Right hindlimb (tissue), 1 donor: ENCODE measurements at places on chromosomes 3 and 15.

GRCh38 chr15:25436707-25437106, 2.1 kb downstream of the UBE3A start:
- DNase-seq, result no peak

DNA sequence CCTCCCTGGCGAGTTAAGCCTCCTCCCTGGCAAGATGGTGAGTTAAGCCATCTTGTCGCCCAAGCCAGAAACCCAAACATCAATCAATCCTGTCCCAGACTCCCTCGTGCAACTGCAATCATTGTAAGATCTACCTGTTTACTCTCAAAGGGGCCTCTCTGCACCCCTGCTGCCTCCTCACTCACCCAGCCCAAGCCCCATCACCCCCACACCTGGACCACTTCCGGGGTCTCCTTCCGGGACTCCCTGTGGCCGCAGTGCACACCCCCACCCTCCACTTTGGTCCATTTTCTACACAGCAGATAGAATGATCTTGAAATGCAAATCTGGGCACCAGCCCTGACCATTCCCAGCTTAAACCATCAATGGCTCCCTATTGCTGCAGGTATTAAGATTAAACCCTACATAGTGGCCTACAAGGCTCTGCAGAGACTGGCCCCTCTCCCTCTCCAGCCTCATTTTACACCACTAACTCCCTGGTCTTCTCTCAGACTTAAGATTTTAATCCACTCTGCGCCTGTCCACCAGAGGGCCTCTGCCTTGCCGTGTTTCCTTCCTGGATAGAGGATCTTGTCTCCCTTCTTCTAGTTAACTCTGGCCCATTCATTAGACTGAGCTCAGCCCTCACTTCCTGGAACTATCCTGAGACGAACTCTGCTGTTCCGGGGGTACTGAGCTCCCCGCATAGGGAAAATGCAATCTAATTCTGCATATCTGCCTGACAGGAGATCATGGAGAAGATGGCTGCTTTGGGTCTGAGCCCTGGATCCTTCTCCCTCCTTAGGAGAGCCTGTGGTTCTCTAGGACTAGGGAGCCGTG, 41.9 kb upstream of the SLC6A1 start:
- peak; percentile 57 for DNase-seq

DNA sequence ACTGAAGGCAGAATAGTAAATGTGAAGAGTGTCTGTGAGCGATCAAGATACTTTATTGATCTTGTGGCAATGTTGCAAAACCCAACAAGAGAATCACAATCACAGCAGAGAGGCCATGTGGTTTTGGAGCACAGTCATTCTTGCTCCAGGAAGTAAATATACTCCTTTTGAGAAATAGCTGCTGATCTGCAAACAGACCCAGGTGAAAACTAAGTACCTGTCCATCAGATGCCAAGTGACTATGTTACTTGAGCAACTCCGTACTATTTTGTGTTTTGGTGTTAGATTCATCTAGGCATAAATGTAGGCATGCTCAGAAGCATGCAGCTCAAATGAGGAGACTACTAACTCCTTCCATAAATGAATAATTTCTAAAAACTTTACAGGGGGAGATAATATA, 627.9 kb downstream of the ZBBX start:
- no peak for DNase-seq

DNA sequence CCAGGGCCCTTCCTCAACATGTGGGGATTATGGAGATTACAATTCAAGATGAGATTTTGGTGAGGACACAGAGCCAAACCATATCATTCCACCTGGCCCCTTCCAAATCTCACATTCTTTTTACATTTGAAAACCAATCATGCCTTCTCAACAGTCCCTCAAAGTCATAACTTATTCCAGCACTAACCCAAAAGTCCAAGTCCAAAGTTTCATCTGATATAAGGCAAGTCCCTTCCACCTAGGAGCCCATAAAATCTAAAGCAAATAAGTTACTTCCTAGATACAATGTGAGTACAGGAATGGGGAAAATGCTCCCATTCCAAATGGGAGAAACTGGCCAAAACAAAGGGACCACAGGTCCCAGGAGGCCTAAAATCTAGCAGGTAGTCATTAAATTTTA, 309.5 kb upstream of the SLITRK3 start:
- DNase-seq, result no peak

- DNase-seq, result no peak
Observed at GRCh38 chr3:180749796-180750195, 70.5 kb upstream of the CCDC39 start.

DNA sequence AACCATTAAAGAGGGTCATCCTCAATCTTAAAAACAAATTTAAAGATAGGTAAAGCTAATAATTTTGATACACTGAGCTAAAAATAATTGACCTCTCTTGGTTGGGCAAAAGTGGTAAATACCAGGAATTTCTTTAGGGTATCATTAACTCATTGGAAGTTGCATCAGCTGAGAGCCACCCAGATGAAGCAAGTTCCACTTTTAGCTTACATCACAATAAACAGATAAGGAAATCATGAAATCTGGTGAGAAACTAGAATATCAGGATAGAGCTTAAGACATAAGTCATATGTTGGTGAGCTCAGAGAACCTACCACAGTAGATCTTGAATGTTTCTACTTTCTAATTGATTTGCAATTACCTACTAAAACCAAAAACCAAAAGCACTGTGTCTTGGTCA, 97.4 kb upstream of the SLC2A2 start:
- no peak for DNase-seq

DNA sequence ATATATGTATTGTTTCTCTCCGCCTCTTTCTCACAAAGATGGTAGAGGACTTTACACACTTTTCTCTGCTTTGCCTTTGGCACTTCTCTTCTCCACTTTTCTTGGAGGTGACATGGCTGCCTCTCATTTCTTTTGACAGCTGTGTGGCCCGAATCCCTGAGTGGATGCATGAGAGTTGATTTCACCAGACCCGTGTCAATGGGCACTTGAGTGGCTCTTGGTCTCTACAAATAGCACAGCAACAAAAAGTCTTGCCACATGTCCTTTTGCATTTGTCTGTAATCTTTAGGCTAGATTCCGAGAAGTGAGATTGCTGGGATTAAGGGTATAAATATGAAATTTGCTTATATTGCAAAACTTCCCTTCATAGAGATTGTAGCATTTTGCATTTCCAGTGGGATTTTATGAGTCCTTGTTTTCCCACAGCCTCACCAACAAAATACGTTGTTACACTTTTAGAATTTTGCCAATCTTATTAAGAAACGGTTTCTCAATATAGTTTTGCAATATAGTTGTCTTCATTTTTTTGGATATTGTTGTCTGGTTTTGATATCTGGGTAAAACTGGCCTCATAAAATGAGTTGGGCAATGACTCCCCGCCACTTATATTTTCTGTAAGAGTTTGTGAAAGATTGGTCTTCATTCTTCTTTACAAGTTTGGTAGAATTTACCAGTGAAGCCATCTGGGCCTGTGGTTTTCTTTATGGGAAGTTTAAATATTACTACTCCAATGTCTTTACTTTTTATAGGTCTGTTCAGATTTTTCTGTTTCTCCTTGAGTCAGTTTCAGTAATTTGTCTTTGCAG, 5.2 kb upstream of the TRPM1 start:
- DNase-seq, result no peak

DNA sequence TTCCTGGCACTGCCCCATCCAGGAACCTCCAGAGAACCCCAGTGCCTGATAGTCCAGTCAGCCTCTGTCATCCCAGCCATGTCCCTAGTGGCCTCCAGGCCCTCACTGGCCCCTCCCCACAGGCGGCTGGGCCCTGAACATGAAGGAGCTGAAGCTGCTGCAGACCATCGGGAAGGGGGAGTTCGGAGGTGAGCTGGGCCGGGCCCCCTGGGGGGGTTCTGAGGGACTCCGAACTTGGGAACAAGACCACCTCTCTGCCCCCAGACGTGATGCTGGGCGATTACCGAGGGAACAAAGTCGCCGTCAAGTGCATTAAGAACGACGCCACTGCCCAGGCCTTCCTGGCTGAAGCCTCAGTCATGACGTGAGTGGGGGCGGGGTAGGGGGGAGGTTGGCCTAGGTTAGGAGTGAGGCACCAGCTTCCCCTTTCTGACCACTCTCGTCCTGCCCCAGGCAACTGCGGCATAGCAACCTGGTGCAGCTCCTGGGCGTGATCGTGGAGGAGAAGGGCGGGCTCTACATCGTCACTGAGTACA, 12.0 kb upstream of the LMAN1L start:
- DNase-seq, result no peak

DNA sequence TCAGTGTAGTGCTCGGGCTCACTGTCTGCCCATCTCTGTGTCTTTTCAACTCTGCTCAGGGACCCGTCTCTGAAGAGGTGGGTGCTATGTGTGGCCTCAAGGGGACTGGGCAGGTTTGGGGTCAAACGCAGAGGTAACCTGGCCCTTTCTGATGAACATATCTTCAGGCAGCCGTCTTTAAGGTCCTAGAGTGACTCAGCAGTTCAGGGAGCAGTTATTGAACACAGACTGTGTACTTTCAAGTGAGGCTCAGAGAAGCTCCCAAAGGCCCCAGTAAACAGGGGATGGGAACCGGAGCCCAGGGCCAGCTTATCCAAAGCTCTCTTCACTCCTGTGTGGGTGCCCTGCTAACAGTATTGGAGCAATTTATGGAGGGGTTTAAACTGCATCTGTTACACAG, 73.1 kb downstream of the WDR76 start:
- DNase-seq, result no peak

GRCh38 chr3:65516998-65517397, 521.7 kb downstream of the MAGI1 start:
- DNase-seq, result no peak

- no peak for DNase-seq
Observed at GRCh38 chr3:78221796-78222195, 1181.9 kb downstream of the ROBO2 start.

- peak; percentile 86 for DNase-seq
Observed at GRCh38 chr3:64945171-64945729, 257.4 kb upstream of the ADAMTS9 start.

GRCh38 chr15:37041042-37041441, 59.3 kb downstream of the MEIS2 start:
- no peak for DNase-seq

- DNase-seq, result no peak
Observed at GRCh38 chr3:108485146-108485545, 25.2 kb downstream of the MYH15 start.

- no peak for DNase-seq
Observed at GRCh38 chr3:28089527-28089897, 151.9 kb upstream of the CMC1 start.

DNA sequence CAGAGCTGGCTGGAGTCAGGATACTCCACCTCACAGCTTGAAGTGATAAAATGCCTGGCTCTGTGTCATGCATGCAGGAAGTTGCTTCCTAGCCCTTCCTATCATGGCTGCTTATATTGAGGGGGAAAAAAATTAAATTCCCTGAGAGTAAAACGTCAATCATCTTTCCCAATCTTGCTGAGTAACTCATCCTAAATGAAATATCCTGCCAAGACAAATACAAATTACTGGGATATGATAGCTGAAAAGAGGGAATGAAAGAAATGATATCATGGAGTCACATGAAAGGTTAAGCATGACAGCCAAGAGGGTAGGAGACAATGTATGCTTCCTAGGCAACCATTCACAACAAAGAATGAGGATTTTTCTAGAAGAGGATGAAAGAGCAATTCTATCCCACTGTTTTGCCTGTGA, 110.6 kb downstream of the ABI3BP start:
- peak; percentile 37 for DNase-seq

DNA sequence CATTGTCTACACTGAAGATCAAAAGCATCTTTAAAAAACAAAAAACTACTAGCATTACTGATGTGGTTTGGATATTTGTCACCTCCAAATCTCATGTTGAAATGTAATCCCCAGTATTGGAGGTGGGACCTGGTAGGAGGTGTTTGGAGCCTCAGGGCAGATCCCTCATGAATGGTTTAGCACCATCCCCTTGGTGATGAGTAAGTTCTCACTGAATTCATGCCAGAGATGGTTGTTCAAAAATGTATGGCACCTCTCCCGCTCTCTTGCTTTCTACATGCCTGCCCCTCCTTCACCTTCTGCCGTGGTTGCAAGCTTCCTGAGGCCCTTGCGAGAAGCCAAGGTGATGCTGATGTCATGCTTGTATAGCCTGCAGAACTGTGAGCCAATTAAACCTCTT, 136.6 kb upstream of the FHIT start:
- DNase-seq, result no peak

DNA sequence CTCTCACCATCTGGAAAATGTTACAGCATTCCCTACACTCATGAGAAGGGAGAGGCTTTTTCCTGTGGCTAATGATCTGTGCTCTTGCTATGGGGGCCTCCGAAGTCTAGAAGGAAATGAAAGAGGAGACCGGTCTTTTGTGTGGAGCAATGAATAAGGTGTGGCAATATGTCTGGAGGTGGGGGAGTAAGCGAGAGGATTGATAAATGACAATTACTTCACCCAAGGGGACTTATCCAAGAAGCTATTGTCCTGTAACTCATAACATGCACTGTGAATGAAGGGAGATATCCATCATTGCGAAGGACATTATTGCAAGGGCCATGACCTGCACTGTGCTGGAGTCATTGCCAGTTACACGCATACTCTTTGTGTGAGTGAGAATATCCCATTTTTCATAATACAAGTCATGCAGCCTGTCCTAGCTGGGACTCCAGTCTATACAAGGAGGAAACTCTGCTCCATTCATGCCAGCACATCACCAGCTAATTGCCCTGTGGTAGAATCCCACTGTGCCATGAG, 37.7 kb upstream of the SYNPR start:
- no peak for DNase-seq

GRCh38 chr15:32134842-32135241, 104.5 kb downstream of the CHRNA7 start:
- DNase-seq, result no peak

DNA sequence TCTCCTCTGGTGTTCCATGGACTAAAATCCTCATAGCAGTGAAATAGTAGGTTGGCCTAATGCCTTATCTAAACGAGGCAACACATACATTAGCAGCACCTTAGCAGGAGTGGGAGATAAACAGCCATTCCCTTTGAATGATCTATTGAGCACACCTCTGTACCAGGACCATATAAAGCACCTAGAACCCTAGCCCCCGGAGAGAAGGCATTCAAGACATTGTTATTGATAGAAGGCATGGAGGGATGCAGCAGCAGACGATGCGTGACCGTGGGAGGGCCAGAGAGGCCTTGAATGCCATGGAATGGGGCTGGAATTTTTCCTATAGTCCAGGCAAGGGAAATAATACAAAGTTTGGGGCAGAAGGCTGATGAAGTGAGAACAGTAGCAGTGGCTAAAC, 6.6 kb upstream of the SEMA5B start:
- DNase-seq, result no peak

GRCh38 chr15:78347586-78348543, 7.7 kb downstream of the CRABP1 start:
- peak; percentile 79 for DNase-seq

GRCh38 chr3:129022114-129023007, 21.3 kb downstream of the EFCC1 start:
- DNase-seq, result peak; percentile 74

GRCh38 chr15:69862540-69862939, 235.2 kb downstream of the TLE3 start:
- no peak for DNase-seq

- no peak for DNase-seq
Observed at GRCh38 chr3:4678320-4678719, 185.2 kb downstream of the ITPR1 start.

- no peak for DNase-seq
Observed at GRCh38 chr3:146421819-146422759, 47.3 kb downstream of the PLSCR2 start.

- DNase-seq, result no peak
Observed at GRCh38 chr3:111542611-111543300, 759 bp downstream of the CD96 start.
